ENCODE measurements at places on chromosomes 3 and 15.

DNA sequence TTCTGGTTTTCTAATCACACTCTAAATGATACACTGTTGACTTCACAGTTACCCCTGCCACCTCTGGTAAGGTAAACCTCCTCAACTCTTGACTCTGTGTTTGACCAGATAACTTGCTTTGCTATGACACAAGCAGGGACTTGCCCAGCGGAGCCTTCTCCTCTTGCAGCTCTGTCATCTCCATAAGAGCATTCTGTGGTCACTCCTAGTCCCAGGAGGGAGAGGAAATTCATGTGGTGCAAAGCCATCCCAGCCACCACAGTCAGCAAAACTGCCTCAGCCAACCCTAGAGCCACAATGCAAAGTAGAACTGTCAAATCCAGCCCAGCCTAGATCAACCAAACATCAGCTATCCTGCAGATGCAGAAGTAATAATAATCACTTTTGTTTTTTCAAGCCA, 144.7 kb upstream of the GADL1 start:
- no peak for DNase-seq

GRCh38 chr3:12737833-12738232, 21.2 kb downstream of the TMEM40 start:
- no peak for DNase-seq

DNA sequence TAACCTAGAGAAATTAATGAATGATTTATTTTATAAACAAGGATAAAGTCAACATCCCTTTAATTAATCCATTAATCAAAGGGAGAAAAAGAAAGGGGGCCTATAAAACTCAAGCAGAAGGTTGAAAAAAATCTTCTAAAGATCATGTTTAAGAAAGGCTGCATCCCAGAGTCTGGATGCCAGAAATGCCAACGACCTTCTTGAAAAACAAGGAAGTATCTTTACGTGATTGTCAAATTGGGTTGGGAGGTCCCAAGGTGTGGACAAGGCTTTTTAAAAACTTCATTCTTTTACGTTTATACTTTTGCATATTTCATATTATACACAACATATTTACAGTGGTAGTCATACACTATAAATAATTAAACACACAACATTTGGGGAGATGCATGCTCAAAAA, 1.6 kb downstream of the GOLGB1 start:
- DNase-seq: no peak

DNA sequence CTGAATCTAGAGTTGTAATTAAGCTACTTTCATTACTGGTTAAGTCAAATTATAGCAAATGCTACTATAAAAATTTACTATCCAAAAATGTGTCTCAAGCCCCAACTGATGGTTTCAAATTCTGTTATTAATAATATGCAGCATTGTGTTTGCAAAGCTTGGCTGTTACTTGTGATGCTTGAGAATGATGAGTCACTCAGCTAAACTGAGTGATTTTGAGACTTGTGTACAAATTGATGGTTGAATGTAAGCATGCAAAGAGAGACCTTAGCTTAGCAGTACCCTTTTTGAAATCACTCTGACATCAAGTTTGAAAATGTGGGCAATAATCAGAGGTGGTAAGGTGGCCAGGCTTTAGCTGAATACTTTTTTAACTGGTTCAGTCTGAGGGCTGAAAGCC, 27.6 kb downstream of the OPA1 start:
- no peak for DNase-seq

- DNase-seq: no peak
Measured at GRCh38 chr15:75186044-75186443, 15.6 kb upstream of the C15orf39 start.

GRCh38 chr3:187361835-187362234, 6.3 kb upstream of the RTP4 start:
- no peak for DNase-seq

DNA sequence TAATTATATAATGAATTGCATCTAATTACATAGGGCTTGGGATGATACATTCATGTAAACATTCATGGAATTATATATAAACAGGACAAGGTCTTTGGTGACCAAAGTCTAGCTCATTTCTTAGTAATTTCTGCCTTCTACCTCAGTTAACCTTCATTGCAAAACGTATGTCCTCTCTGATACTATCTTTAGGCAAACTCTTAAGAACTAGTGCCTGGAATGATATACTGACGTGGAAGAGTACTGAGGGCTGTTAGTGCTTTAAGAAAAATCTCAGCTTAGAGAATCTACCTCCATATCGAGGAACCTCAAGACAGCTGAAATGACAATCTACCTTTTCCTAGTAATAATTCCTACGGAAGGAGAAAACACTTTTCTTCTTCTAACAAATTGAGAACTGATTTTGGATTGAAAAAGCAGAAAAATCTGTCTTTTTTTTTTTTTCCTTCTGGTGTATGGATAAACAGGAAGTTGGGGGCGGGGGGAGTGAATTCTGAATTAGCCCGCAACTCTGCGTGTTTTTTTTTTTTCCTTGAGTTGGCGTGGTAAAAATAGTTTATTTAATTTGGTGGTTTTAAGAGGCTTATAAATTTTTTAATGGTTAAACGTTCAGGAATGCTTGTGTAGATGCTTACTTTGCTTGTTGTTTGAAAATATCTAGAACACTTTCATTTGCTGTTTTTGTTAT, 43.2 kb downstream of the RARB start:
- DNase-seq: no peak

- no peak for DNase-seq
Measured at GRCh38 chr3:147975165-147975564, 566.0 kb downstream of the ZIC1 start.

GRCh38 chr15:52673312-52673711, 5.9 kb downstream of the ATOSA start:
- no peak for DNase-seq

DNA sequence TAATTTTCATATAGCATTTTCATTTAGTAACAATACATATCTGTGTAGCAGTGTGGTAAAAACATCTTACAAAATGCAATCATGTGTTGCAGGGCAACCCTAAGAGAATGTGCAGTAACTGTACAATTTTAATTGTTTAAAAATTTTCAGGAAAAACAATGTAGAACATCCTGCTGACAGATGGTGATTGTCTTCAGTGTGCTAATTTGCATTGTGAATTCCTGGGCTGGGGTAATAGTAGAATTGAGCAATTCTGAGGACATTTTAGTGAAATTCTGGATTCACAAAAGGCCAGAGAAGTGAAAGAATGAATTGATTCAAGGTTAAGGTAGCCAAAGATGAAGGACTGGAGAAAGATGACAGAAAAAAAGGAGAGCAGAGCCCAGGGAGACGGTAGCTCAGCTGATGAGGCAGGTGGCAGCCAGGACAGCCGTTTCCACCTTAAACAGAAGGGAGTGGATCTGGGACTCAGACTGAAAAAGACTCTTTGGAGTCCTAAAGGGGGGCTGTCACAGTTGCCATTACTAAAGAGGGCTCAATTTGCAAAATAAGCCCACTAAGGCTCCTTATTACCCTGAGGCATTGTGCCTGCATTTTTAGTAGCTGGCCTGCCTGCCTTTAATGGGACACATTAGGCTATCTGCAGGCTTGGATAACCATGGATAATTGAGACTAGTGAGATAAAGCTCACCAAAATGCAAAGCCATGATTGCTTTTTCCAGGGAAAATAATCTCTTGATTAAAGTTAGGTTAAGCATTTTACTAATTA, 8.6 kb downstream of the MAP3K13 start:
- no peak for DNase-seq

DNA sequence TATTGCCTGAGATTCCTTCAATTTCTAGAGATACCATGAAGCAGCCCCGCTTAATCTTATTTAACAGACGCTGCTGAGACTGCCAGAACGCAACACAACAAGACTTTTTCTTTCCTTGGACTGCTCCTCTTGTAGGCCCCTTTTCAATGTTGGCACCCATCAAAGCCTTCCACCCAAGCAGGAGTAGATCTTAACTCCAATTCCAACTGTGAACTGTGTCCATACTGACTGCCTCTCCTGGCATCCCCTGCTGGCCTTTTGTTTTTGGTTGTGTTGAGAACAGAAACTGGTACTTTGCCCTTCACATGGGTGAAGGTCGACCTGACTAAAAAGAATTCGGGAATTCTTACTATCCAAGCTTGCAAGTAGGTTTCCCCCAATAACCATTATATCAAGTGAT, 50.2 kb downstream of the TRIM71 start:
- no peak for DNase-seq

GRCh38 chr3:157508461-157508860, 5.2 kb upstream of the VEPH1 start:
- no peak for DNase-seq

DNA sequence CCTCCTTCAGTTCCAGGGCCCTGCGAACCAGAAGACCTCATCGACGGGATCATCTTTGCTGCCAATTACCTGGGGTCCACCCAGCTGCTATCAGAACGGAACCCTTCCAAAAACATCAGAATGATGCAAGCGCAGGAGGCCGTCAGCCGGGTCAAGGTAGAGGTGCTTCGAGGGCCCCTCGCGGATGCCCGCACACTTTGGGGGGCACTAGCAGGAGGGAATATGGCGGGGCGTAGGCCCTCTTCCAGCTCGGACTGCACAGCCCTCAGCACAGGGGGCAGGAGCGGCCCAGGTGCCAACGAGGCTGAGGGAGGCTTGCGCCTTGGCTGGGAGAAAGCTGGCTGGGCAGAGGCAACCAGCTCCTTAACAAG, 176.6 kb downstream of the NSMCE3 start:
- DNase-seq: no peak
